ENCODE measurements at places on chromosomes 13 and 19.
A peak's percentile ranks its signal among the peaks of the same experiment; 100 is the strongest.

- no peak for DNase-seq
Observed at GRCh38 chr13:86098511-86098910, 299.3 kb upstream of the SLITRK6 start.

DNA sequence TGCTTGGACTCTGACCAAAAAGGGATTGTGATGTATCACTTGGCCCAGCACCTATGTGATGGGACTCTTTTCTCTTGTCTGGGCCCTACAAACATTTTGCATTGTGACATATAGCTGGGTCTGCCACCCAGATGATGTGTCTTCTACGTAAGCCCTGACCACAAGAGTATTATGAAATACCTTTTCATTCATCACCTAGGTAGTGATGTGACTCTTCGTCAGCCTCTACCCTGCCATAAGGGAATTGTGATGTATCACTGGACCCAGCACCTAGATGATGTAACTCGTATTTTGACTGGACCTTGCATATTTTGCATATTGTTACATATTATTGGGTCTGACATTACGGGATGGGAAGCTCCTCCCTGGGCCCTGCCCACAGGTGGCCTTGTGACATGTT, 29.7 kb upstream of the ZNF681 start:
- DNase-seq = no peak

DNA sequence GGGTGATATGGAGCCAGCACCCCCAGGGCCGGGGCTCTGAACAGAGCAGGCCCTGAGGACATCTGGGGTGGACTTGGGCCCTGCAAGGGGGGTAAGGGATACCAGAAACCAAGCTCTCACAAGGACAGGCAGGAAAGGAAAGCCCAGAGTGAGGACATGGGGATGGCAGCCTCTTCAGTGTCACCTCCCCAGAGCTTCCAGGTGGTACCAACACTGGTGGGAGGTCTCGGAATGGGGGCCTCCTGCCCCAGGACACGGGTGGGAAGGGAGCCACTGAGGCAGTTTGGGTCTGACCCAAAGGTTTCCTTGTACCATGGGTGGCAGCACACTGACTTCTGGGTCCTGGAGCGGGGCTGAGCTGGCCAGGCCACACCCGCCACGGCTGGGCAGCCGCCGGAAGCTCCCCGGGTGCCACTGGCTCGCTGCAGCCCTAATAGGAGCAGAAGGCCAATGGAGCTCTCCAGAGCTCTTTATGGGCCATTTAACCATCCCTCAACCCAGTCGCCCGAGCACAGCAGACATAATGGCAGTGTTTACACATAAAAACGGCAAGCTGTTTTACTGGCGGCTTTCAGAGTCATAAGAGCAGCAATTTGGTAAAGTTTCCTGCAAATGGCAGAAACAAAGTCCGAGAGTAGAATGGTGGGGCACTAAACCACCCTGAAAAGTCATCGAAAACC, 59.3 kb downstream of the PEPD start:
- no peak for DNase-seq

- no peak for DNase-seq
Observed at GRCh38 chr13:92300651-92301050, 902.2 kb downstream of the GPC5 start.

DNA sequence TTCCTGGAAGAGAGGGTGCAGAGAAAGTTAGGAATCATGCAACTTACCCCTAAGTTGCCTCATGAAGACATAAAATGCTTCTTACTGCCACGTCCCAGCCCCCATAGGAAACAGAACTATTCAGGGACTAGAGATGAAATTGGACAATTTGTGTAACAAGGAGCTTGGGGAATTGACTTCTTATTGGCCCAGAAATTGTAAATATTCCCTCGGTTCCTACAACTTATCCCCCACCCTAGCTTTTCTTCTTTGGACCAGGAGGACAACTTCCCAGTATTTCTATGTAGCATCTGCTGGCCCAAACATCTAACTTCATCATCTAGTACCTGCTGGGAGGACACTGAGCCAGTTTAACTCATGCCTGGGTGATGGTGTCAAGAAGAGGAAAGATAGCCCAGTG, at the start of gene OR1M1:
OR1M1 (plus strand) TSS at position 301 of the 400 bp plus-strand sequence. CDS start 6,184 bp downstream, outside the sequence.
- DNase-seq = no peak

DNA sequence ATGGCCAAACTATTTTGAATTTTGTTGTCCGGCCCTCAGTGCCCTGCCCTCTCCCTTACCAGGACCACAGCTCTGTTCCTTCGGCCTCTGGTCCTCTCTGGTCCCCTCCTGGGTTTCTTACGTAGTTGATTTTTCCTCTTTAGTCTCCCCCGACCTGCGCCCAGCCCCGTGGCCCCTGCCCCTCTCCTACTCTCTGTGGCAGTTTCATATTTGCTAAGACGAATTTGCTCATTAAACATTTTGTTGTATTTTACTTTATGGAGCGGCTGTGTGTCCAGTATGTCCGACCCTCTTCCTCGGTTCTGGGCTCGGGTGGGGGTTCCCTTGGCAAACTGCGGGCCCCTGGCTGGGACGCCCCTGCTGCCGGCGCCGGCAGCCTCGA, 576 bp upstream of the EPN1 start:
- DNase-seq = no peak

DNA sequence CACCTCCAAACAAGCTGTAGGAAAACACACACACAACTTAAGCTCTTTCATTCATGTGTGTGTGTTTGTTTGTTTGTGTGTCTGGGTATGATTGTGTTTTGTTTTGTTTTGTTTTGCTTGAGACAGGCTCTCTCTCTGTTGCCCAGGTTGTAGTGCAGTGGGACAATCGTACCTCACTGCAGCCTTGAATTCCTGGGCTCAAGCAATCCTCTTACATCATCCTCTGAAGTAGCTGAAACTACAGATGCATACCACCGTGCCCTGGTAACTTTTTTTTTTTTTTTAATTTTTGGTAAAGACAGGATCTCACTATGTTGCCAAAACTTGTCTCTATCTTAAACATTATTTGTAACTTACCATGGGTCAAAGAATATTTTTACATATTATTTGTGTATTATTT, 431.7 kb downstream of the SLITRK1 start:
- DNase-seq = no peak

DNA sequence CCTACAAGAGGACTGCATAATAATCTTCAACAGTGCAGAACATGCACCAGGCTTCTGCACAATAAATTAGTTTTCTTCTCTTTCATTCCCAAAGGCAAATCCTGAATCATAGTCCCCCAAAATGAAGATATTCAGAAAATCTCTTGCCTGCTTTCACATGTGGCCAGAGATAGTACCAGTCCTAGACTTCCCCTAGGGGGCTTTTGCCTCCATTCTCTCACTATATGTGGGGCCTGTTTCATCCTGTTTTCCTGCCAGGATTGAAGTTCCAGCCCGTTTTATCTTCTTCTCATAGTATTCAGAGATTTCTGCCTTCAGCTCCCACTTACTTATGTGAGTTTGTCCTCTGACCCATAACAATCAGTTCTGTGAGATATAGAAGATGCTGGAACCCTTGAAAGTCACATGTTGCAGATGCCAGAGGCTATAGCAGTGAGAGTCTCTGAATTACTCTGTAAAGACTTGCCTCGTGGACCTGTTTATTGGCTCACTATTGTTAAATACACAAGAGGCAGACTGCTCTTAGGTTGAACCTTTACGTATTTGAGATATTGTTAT, 421.9 kb upstream of the PCDH9 start:
- DNase-seq = no peak

GRCh38 chr19:46728208-46728607, 11.3 kb upstream of the PRKD2 start:
- DNase-seq = no peak

GRCh38 chr19:45087531-45087930, 5.4 kb upstream of the PPP1R37 start:
- peak; percentile 72 for DNase-seq

- DNase-seq = no peak
Observed at GRCh38 chr13:92136449-92137155, 738.2 kb downstream of the GPC5 start.

GRCh38 chr13:39976481-39976880, 321.0 kb downstream of the COG6 start:
- no peak for DNase-seq

DNA sequence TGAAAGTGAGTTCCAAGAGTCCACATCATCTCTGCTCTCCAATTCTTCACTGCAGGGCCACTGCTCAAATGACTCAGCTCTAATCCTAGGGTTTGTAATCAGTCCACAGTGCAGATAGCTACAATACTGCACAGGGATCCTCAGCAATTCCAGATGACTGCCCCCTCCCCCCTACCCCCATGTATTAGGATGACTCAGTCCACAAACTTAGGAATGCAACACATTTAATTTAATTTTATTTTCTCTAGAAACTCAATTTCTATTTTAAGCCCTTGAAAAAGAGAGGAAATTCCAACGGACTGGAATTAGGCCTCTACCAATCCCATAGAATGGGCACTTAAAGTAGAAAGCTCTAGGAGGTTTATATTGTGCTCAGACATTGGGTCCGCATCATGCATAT, 173.8 kb upstream of the SOX21 start:
- DNase-seq = no peak

- DNase-seq = peak; percentile 71
Observed at GRCh38 chr13:27375686-27376326, 48.6 kb upstream of the GTF3A start.

DNA sequence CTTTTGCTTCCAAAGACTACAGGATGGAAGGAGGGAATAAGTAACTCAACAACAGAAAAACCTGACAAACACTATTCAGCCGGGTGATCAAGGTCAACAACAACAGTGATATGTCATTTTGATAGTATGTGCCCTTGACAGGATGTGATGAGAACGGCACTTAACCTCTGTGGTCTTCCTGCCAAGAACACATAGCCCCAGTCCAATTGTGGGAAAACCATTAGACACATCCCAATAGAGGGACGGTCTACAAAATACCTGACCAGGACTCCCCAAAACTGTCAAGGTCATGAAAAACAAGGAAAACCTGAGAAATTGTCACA, 43.1 kb upstream of the AMER2 start:
- DNase-seq = no peak

- no peak for DNase-seq
Observed at GRCh38 chr13:83716121-83716520, 166.2 kb downstream of the SLITRK1 start.

DNA sequence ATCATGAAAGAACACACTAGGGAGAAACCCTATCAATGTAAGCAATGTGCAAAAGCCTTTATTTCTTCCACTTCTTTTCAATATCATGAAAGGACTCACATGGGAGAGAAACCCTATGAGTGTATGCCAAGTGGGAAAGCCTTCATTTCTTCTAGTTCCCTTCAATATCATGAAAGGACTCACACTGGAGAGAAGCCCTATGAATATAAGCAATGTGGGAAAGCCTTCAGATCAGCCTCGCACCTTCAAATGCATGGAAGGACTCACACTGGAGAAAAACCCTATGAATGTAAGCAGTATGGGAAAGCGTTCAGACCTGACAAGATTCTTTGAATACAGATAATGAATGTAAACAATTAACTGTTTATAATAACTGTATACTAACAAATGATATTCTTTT, 15.0 kb upstream of the ZNF439 start:
- no peak for DNase-seq

- no peak for DNase-seq
Observed at GRCh38 chr13:95360464-95361097, 59.3 kb upstream of the ABCC4 start.

DNA sequence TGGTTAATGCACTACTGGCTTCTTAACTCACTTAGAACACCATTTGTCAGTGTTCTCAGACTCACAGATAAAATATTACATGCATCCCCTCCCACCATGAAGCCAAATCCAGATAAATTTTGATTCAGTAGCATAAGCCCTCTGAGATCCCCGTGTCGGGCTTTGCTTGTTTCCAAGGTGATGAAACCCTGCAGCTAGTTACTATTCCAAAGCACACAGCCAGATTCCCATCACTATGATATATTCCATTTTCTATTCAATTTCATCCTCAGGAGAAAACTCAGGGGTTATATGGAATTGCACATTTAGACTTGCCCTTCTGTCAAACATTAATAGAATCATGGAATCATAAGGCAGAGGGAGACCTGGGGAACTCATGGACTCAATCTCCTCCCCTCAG, 9.4 kb upstream of the FAM124A start:
- DNase-seq = no peak

DNA sequence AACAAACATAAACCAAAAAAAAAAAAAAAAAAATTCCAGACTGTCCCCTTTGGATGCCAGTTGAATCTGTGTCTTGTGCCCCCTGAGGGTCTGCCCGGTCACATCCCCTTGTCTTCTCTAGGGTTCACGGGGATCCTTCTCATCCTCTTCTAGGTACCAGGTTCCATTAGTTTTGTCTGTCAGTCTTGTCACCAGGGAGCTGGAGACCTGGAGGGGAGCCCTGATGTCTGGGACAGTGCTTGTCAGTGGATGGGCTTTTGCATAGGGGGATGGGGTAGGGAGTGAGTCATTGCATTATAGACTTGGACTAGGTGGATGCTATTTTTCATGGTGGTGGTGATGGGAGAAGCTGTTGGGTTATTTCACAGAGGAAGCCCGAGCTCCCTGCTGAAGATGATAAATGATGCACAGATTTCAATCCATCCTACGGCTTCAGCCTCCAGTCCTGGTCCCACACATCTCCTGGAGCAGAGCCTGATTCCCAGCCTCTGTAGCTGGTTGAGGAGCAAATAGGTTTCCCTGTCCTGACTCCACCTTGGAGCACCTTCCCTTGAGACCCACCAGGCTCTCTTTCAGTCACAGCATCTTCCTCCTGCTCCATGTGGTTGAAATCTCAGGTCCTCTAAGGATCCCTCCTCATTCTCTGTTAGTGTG, 26.0 kb downstream of the WTIP start:
- no peak for DNase-seq

DNA sequence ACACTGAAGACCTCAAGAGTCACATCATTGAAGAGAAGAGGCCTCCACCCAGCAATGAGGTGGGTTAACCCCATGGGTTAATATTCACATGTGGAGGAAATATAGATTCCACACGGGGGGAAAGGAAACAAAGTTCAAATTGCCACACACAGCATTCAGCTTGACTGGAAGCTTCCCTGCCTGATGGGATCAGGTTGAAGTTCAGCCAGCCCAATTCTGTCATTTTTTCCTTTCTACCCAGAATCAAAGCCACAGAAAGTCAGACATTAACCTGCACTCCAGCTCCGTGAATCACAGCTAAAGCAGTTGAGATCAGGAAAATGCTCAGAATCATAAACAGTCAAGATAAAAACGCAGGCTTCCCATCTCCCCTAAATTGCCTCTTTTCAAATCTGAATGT, 208.7 kb upstream of the OBI1 start:
- DNase-seq = no peak

- DNase-seq = no peak
Observed at GRCh38 chr13:91355099-91355825, 7.8 kb downstream of the MIR17HG start.

GRCh38 chr19:50315773-50316448, 13.3 kb downstream of the KCNC3 start:
- DNase-seq = no peak

GRCh38 chr19:55559684-55560083, 14.3 kb upstream of the SBK3 start:
- no peak for DNase-seq

- no peak for DNase-seq
Observed at GRCh38 chr13:112252804-112253590, 123.2 kb upstream of the SPACA7 start.

DNA sequence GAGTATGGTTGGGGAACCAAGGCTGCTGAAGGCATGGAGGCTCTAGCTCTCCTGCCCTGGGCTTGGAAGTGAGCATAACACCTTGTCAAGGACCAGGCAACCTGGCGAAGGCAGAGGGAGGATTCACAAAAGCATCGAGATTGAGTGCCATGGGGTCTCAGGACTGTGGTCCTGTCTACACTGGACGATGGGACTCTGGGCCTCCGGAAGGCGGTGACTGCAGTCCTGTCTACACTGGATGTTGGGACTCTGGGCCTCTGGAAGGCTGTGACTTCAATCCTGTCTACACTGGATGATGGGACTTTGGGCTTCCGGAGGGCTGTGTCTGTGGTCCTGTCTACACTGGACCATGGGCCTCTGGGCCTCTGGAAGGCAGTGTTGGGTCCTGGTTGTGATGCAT, 290.4 kb downstream of the TEX29 start:
- DNase-seq = no peak

All from CD4-positive, alpha-beta T cell treated with Interleukin-17A for 4 hours (primary cell).